ENCODE measurements at places on chromosomes 2 and 18. TPM values are rescaled to one million over a fixed set of nuclear protein-coding genes. Genes with fewer than 3 reads are reported as not detected.

The ABCG5 gene
- not detected for total RNA-seq

The BMPR2 gene
- 51.2 TPM for total RNA-seq

The TBC1D8 gene
- total RNA-seq, result 32.7 TPM

The GNLY gene
- not detected for total RNA-seq

The CCL20 gene
- 6.5 TPM for total RNA-seq

The NXPH2 gene
- total RNA-seq, result not detected
